ENCODE measurements at places on chromosomes 6 and 20.

DNA sequence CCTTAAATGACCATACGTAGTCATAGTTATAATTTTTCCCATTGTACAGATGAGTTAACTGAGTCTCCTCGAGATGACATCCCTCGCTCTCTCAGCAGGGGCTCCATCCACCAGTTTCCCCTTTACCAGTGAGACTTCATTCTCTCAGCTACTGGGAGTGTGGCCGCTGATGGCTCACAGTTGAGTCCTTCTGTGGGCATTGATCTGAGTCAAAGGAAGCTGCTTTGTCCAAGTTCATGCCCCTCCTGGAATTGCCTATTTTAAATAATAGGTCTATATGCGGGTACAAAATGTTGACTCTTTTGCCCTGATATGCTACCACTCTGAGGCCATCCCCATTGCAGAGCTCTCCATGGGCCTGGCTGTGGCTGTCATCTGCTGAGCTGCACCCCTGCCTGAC is 14.8 kb upstream of the CST1 start:
- DNase-seq = no peak

GRCh38 chr6:159966339-159966738 is 2.5 kb upstream of the IGF2R start:
- DNase-seq = no peak

DNA sequence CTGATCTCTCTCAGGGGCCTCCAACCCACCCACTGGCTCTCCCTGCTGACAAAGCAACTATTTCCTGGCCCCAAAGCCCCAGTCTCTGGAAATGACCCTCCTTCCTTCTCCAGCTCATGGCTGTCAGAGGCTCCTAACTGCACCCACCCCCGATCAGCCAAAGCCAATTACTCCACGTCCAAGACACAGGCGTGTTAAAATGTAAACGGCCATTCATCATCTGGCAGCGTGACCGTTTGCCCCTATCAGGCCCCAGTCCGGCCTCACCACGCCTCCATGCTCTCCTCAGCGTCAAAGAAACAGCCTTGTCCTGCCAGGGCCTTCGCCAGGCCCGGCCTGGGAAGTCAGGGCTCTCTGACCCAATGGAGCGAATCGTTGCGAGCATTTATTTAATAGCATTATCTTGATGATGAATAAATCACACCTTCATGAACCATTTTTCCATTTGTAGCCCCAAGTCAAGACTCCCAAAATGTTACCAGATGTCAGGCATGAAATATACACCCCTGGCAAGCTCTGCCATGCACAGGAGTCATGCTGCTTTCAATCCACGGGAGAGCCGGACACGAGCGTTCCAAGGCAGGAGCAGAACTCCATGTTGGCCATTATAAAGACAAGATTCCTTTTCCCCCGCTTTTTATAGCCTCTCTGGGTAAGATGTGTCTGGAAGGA is 17.7 kb downstream of the RIPOR3 start:
- no peak for DNase-seq

GRCh38 chr20:40582531-40582930 is 106.5 kb downstream of the MAFB start:
- no peak for DNase-seq

DNA sequence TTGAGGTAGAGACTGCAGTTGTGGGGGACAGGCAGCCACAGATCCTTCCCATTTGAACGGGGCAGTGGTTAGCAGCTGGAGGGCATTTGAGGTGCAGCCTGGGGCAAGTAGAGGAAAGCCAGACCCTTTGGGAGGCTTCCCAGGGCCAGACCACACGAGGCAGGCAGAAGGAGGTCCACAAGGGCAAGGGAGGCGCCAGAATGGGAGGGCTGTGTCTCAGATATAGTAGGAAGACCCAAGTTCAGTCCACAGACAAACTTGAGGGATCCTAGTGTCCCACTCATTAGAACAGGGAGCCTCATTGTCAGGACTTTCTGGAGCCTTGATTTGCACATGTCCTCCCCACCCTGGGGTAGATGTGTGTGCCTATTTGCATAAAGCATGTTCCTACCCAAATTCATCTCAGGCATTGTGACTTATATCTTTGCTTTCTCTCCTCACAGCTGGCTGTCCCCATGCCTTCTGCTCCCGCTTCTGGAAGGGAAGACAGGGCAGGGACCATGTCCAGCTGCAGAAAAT is 166.0 kb downstream of the VEGFA start:
- DNase-seq = no peak

- no peak for DNase-seq
These were observed 13.8 kb upstream of the TLDC2 start for GRCh38 chr20:36861875-36862801.

- DNase-seq = no peak
These were observed 30.2 kb downstream of the CSNK2A1 start for GRCh38 chr20:513429-513828.

All from stimulated activated naive B cell treated with anti-CD40 and anti-IgM and Interleukin-4, amounts not matched to agents 10 μg/mL and 1 μg/mL and 100 μg/mL, for 72 hours (primary cell).